ENCODE measurements at places on chromosomes 4 and X.
A peak's percentile ranks its signal among the peaks of the same experiment; 100 is the strongest.

- DNase-seq = no peak
These were observed 53.6 kb downstream of the USP53 start for GRCh38 chr4:119266153-119266552.

DNA sequence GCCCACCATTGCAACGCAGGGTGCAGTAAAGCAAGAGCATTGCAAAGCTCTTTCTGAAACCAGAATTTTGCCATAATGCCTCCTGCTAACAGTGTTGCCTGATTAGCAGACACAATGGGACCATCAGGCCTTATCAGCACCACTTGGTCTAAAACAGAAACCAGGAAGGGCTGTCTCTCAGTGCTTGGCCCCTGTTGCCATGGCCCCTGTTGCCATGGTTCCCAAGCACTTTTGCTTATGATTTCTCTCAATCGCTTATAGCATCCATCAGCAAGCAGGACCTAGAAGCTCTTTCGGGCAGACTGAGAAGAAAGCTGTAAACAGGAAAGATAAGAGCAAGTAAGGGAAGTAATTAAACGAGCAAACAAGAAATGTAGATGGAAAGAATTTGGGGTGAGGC lies 36.8 kb downstream of the RTL5 start:
- no peak for DNase-seq

- peak; percentile 89 for DNase-seq
These were observed 105.7 kb upstream of the PDLIM3 start for GRCh38 chr4:185640811-185641675.

DNA sequence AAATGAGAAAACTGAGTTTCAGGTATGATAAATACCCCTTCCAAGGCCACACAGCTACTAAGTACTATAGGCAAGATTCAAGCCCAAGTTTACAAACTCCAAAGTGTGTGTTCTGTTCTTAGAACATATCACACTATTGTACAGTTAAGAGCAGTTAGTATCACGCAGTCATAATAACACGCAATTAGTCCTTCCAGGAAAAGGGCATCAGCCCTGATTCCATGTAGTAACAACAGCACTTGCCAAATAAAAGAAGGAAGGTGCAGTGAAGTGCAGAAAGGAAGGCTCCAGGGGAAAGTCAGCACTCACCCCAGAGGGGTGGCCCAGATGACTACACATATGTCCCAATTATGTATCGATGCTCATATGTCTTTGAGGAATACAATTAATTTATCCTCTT lies 4.4 kb downstream of the TASL start:
- DNase-seq = no peak

DNA sequence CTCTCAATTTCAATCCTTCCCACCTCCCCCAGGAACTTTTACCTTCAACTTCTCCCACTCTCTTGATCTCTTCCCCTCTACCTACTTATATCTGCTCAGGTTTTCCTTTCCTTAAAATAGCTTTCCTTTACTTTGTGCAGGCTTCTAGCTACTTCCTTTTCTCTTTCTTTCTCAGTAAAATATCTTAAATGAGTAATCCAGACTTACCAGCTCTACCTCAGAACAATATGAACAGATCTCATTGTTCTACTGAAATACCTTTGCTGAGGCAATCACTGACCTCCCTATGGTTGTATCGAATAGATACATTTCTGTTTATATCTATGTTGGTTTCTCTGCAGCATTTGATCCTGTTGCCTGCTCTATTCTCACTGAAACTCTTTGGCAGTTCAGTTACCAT lies 86.7 kb upstream of the WDR44 start:
- no peak for DNase-seq

DNA sequence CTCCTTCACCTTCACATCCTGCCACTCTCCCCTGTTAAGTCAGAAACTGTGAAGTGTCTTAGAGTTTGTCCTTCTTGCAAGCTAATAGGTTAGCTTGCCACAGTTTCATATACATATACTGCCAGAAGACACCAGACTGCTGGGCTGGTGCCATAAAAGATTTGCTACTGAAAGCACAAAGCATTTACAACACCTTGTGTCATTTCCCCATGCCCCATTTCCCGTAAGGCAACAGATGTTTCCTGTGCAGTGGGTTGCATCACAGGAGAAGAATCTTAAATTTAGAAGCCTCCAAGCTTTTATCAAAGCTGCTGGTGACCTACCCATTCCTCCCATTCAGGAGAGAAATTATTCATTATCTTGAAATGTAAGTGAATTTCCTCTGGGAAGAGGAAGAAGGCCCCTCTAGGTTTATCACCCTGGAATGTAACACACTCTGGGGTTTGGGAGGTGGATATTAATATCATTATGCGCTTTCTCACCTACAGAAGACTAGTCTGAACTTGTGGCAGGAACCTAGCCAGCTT lies 34.5 kb upstream of the RAB33B start:
- DNase-seq = peak; percentile 88

DNA sequence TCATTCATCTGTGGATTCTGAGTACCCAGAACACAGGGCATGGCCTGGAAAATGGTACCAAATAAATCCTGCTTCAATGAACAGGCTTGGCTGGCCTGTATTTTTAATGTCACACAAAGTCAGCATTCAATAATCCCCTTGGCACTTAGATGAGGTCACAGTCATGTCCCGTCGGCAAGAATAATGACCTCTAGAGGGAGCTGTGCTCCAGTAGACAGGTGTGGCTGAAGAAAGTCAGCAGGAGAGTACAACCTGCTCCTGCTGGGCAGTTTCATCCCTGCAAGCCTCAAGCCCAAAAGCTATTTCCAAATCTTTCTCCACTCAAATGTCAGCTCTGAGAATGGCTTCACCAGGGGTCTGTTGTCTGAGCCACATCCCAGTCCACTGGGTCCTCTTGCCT lies 404.0 kb upstream of the F9 start:
- DNase-seq = no peak

DNA sequence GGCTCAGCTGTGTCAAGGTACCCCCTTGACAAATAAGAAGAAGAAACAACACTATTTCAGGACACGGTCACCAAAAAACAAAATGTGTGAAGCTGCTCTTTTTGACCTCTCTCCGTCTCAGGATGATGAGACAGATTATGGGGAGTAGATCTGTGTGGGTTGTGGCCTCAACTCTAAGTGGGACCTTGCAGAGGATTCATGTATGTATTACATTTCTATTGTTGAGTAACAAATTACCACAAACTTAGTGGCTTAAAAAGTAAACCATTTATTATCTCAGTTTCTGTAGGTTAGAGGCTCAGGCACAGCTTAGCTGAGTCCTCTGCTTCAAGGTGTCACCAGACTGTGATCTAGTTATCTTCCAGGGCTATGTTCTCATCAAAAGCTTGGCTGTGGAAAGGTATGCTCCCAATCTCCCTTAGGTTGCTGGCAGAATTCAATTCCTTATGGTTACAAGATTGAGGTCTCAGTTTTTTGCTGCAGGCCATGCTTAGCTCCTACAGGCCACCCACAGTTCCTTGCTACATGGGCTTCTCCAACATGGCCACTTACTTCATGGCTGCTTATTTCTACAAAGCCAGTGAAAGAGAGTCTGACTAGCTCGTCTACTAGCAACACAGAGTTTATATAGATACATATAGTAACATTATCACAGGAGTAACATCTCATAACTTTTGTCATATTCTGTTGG lies 28.1 kb downstream of the DGKK start:
- no peak for DNase-seq

GRCh38 chrX:153645151-153645550 lies 1.9 kb upstream of the DUSP9 start:
- DNase-seq = no peak

DNA sequence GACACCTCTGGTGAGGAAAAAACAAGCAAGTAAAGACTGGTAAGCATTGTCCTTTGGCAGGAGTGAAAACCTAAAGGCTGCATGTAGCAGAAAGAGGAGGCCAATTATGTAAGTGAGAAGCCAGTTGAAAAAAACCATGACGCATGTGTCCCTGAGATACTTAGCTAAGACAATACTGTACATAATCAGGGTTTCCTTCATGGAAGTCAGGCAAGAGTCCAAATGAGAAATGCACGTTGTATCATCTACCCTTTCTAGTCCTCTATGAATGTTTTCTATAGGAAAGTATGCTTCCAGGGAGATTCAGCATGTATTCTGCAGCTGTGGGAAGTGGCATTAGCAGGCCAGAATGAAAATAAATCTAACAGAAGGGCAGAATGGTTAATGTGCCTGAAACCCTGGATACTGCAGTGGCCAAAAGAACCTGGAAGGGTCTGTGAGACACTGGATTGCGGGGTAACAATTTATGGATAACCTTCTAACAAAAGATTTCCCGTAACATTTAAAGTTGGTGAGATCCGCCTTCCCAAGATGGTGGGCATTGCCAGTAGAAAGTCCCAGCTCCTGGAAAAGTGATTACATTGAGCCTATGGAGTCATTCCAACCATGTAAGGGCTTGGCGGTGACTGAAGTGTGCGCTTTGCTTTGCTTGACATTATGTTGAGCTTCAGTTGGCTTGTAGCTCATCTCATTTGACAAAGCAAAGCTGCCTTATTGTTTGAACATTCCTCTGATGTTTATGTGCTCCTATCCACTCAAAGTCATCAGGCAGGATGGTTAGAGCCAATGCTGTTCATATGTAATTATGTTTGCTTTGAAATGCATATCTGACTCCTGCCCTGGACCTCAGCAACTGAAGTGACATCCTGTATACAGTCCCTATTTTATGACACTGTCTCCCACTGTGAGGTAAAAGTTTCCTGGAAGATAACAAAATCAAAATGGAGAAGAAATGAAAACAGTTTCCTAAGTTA lies 200.4 kb downstream of the ARHGAP24 start:
- DNase-seq = no peak

- DNase-seq = peak; percentile 65
These were observed 4.4 kb upstream of the CXorf38 start for GRCh38 chrX:40651620-40652223.

- DNase-seq = peak; percentile 72
These were observed 143.6 kb downstream of the TMEM164 start for GRCh38 chrX:110146521-110146920.

DNA sequence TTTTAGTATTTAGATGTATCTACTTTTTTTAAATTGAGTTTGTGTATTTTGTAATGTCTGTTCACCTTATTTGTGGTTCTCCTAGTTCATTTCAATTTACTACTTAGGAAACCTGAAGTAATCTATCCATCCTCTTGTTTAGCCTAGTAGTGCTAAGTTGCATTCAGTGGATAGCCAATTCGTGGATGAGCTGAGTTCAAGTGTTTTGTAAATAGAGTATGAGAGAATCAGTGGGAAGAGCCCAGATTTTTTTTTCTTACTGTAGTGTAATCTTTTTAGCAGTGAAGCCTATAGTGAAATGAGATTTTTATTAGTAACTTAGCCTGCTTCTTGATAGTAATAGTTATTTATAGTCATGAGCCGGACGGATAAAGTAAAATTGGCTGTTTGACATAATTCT lies 21.7 kb downstream of the STAG2 start:
- no peak for DNase-seq

GRCh38 chr4:165963621-165964020 lies 90.6 kb downstream of the TLL1 start:
- no peak for DNase-seq

DNA sequence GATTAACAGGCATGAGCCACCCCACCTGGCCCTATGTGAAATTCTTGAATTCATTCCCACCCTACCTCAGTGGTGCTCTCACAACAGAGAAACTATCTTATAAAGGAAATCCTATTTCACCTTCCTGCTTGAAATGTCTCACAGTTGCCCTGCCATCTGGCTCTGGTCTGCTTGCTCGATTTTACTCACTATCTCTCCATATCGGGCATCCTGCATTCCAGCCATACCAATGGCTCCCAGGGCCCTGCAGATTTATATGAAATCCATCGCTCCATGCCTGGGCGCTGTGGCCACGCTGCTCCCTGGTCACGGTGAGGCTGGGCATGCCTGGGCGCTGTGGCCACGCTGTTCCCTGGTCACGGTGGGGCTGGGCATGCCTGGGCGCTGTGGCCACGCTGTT lies 15.8 kb downstream of the SORBS2 start:
- no peak for DNase-seq

- peak; percentile 32 for DNase-seq
These were observed 22.7 kb downstream of the FABP2 start for GRCh38 chr4:119299260-119299671.

DNA sequence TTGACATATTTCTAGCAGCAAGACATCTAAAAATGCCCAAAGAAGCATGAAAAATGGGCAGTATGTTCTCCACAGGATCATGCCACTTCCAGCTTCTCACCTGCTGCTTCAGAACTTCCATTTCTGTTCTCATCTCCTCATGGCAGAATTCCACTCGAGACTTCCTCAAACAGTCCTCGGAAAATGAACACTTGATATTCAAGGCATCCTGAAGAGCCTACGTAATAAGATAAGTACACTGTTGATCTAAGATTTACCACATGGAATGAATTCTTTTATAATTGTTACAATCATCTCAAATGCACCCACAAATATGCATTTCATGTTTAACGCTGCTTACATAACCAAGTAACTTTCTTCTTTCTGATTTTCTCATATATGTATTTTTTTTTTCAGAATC lies 14.1 kb downstream of the TNIP3 start:
- no peak for DNase-seq

GRCh38 chrX:136344320-136344719 lies 43.6 kb downstream of the ADGRG4 start:
- no peak for DNase-seq

DNA sequence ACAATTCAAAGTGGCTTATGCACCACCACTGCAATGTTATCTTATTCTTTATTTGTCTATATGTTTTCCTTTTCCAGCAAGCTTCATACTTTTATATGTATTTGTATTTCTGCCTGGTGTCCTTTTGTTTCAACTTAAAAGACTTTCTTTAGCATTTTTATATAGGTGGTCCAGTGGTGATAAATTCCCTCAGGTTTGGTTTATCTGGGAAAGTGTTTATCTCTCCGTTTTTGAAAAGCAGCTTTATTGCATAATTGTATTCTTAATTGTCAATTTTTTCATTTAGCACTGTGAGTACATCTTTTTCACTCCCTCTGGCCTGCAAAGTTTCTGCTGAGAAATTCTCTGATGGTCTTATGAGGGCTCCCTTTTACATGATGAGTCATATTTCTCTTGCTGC lies 479.0 kb upstream of the GRID2 start:
- no peak for DNase-seq

- peak; percentile 37 for DNase-seq
These were observed 2.6 kb downstream of the MSMO1 start for GRCh38 chr4:165330071-165330470.

- no peak for DNase-seq
These were observed 829.3 kb downstream of the NLGN4X start for GRCh38 chrX:5399403-5399802.

DNA sequence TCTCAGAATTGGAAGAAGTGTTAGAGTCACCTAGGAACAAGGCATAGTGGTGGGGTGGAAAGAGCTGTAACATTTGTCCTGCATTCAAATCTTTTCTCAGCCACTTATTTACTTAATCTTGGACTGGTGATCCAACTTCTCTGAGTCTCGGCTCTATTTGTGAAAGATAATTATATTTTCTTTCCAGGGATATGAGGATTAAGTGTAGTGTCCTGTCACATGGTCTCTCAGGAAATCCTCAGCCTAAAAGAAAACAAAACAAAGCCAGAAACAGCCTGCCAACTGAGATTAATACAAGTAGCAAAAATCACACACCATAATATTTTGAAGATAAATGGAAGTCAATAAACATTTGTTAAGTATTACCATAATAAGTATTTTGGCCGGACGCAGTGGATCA lies 33.3 kb upstream of the ETNPPL start:
- DNase-seq = no peak

All from pons (tissue), 1 donor.